Myocyte (in vitro differentiated cells): ENCODE measurements at places on chromosomes 1 and 21.

DNA sequence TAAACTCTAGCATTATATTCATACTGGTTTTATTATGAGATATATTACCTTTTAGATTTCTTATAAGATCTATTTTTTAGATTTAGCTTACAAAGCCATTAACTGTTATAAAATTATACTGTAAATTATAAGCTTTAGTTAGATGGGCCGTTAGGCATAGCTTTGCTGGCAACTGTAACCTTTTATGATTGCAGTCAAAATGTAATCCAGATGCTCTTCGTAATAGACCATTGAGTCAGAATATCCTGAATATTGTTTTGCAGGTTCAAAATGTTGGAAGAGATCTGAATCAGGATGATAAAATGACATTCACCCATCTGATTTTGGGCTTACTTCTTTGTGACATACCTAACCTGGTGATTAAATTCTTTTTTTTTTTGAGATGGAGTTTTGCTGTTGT, 20.9 kb downstream of the ITSN1 start:
- DNase-seq: no peak

DNA sequence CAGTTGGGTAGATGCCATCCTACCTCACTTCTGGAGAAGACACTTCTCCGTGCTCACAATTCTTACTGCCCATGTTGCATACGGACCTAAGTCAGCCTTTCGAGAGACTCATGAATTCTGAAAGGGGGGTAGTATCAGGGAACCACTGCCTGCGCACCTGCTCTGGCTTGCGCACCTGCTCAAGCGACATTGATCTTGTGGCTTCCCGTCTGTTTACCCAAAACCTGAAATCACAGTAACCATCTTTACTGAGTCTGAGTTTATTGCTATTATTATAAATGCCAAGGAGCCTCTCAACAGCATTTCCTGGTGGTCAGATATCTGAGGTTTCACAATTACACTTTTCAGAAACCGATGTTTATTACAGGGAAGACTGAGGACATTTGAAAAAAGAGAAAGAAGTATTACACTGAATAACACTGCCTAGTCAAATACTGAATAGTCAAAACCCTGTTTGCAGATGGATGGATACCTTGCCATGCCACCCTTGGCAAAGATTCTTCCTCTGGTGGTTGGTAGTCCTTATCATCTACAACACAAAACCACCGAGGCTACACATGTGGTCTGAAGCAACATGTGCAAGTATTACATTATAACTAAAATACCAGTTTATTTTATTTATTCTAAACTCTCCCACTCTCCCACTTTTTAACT, 208.7 kb downstream of the SIPA1L2 start:
- DNase-seq: no peak

GRCh38 chr1:1941868-1942752, 23.0 kb upstream of the TMEM52 start:
- no peak for DNase-seq

- DNase-seq: peak; percentile 93
Observed at GRCh38 chr1:63917571-63918417, 144.0 kb downstream of the ROR1 start.

GRCh38 chr1:153799016-153799415, 23.8 kb downstream of the SLC27A3 start:
- DNase-seq: no peak

DNA sequence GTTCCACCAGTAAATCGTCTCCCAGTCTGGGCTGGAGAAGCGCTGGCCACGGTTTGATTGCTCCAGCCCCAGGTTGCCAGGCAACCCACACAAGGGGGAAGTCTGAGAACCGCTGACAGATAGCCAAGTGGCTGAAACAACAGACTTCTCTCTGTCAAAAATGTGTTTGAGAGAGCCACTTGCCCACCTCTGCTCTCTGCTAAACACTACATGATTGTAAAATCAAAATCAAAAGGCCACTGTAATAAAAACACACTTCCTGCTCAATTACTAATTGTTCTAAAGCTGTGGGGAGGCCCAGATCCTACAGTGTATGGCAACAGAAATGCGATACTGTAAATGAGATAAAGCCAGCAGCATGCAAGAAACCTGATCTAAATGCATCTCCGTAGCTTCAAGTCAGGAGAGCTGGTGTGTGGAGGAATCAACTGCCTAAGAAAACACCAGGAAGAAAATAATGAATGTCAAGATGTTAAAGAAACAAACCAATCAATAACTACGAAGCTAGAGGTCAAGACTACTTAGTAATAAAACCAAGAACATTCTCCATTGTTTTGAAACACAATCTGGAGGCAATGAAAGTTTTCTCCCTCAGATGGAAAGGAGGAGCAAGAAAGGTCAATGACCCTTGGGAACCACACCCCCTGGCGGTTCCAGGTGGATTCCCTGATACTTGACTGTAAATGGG, 121.2 kb downstream of the SLC45A1 start:
- DNase-seq: peak; percentile 93

DNA sequence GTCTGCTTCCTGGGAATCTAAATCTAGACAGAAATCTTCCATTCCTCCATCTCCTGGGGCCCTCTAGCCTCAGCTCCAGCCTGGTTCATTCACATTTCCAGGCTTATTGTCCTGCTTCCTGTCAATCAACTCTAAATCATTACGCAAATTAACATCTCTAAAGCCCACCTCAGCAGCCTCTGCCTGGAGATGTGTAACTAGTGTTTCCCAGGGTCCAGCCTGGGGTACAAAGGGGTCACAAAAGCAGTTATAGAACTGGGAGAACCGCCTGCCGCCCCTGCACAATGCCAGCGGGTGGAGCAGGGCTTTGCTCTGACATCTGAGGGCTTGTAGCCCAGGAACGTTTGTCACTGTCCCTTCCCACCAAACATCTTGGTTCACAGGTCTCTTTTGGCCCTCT, 373.5 kb downstream of the RRAGC start:
- no peak for DNase-seq

GRCh38 chr1:116919802-116920201, 10.1 kb downstream of the PTGFRN start:
- peak; percentile 48 for DNase-seq

DNA sequence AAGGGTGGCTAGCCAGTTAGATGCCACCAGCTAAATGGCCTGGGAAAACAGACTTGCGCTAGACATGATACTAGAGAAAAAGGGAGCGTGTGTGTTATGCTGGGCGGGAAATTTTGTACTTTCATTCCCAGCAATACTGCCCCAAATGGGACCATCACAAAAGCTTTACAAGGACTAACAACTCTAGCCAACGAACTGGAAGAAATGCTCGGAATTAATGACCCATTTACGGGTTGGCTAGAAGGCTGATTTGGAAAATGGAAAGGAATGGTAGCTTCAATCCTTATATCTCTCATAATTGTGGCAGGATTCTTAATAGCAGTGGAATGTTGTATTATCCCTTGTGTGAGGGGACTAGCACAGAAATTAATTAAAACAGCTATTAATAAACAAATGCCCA, 27.9 kb upstream of the ZNF496 start:
- no peak for DNase-seq

DNA sequence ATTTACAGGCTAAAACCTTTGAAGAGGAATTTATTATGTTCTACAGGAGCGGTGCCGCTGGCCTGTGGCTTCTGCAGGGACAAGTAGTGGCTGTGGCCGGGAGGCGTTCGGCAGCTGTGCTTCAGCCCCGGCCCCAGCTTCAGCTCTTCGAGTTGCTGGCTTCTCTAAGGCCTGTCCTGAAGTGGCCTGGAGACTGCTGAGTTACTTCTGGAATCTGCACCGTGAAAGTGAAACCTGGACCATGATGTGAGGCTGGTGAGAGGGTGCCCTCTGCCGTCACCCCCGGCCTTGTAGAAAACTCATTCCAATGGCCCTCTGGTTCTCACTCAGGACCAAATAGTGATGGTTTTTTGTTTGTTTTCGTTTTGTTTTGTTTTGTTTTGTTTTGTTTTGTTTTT, 48.1 kb downstream of the PRKCZ start:
- peak; percentile 29 for DNase-seq

- DNase-seq: no peak
Observed at GRCh38 chr1:213003256-213003655, 12.4 kb downstream of the ANGEL2 start.

DNA sequence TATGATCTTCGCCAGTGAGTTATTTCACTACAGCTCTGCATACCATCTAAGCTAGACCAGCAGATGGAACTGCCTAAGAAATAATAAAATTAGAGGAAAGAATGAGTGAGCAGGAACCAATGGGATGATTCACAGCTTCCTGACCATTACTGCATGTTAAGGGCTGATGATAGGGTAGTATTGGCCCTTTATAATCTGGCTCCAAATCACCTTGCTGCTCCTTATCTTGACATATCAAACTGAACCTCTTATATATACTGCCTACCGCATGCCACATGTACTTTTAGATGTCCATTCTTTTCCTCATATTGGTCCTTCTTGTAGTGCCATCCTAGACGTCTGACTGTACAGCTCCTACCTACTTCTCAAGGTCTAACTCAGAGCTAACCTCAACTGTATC, 524.4 kb downstream of the DPYD start:
- DNase-seq: no peak

GRCh38 chr1:201074018-201074417, 38.2 kb downstream of the CACNA1S start:
- DNase-seq: no peak

GRCh38 chr1:200337831-200338230, 72.0 kb downstream of the ZNF281 start:
- DNase-seq: no peak

- no peak for DNase-seq
Observed at GRCh38 chr1:223105568-223105967, 37.5 kb downstream of the TLR5 start.

- no peak for DNase-seq
Observed at GRCh38 chr1:96987186-96987703, 265.7 kb downstream of the PTBP2 start.

GRCh38 chr1:209266590-209267205, 316.8 kb upstream of the CAMK1G start:
- DNase-seq: no peak

GRCh38 chr1:229102741-229103391, 168.0 kb upstream of the RAB4A start:
- DNase-seq: no peak

DNA sequence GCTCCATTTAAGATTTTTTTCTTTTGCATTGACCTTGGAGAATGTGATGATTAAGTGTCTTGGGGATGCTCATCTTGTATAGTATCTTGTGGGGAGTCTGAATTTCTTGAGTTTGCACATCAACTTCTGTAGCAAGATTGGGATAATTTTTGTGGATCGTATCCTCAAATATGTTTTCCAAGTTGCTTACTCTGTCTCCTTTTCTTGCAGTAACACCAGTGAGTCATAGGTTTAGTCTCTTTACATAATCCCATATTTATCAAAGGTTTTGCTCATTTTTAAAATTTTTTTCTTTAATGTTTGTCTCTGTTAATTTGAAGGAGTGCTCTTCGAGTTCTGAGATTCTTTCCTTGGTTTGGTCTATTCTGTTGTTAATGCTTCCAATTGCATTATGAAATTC, 41.7 kb upstream of the ANGPTL1 start:
- no peak for DNase-seq

DNA sequence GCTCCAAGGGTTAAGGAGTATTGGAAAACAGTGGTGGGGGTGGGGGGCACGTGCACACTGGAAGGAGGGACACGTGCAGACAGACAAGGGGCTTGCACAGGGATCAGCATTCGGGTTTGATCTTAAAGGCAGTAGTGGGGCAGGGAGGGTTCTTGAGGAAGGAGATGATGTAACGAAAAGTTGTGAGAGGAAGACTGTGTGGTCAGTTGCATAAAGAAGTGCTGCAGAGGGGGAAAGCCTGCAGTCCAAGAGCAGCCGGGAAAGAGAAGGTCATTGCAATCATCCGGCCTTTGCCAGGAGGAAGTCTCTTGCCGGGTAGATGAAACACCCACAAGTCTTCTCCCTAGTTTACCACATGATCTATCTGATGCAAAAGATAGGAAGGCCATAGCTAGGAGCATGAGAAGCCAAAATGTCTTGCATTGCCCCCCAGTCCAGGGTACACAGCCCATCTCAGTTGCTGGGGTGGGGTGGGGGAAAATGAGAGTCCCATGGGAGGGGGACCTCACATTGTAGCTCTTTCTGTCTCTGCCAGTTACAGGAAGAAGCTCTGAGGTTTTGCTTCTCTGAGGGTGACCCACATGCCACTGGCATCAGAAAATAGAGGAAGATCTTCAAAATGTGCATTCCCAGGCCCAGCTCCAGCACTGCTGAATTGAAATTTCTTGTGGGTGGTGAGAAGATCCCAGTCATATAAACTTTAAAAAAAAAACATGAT, 202.5 kb upstream of the RAB4A start:
- no peak for DNase-seq

GRCh38 chr1:224502459-224503160, 68.0 kb upstream of the WDR26 start:
- DNase-seq: no peak

- no peak for DNase-seq
Observed at GRCh38 chr1:8574985-8575384, 242.5 kb downstream of the RERE start.

DNA sequence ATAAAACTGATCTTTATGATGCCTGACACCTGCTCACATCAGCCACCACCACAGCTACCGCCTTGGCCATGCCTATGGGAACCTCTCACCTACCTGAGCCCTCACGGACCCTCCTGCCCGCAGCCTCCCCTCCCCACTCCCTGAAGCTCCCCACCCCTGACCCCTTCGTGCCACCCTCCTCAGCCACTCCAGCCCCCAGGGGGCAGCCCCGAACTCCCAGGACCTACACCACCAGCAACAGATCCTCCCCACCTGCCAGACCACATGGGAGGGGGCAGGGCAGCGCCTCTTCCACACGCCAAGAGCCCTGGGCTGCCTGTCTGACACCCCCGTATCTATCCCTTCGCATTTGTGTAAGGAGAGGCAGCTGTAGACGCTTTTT, 14.2 kb upstream of the ARHGEF16 start:
- DNase-seq: no peak

- DNase-seq: no peak
Observed at GRCh38 chr1:195828325-195828724, 779.9 kb downstream of the KCNT2 start.

GRCh38 chr1:222926566-222926965, 111.7 kb downstream of the DISP1 start:
- DNase-seq: no peak

DNA sequence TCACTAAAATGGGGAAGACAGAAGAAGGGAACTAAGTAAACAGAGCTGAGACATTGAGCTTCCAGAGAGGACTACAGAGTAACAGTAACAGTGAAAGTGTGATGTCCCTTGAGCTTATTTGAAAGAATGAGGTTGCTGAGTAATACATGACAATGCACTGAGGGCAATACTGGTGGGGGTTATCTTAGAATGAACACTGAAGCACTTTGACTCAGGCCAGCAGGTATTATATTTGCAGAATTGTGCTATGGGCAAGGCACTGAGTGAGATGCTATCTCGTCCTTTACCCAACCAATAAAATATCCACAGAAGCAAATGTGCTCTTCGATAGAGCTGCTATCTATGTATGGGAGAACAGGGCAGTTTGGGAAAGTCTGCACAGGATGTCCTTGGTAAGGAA, 133.2 kb downstream of the DISP1 start:
- DNase-seq: no peak

GRCh38 chr1:101236516-101237228, at the start of gene S1PR1:
TSS of gene S1PR1 (plus strand) at chr1:101237019. CDS start at chr1:101238985, 1,966 bp downstream.
- peak; percentile 73 for DNase-seq

GRCh38 chr1:25019337-25020172, 89.5 kb upstream of the RUNX3 start:
- no peak for DNase-seq
